ENCODE measurements at places on chromosomes 2 and 18.

DNA sequence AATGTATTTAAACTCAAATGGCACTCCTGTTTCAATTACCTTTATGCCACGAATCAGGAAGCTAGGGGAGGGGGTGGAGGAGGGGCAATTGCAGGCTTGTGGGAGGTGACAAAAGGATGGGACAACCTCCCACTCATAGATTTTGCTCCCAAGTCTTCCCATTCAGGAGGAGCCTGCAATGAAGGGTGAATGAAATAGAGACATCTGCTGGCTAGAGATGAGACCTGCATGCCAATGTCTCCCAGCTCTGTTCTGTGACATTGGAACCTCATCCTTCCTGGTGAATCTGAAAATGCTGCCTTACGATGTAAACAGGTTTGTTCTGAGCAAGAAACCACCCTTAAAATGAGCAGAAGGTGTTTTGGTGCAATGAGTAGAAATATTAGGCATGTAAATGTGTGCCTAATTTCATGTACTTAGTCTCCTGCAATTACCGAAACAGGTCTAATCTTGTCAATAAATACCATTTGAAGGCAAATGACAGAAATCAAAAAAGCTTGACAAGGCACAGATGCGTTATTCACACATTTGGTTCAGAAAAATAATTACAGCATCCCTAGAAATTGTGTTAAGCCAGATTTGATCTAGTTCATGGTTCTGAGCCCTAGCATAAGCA lies 2.7 kb upstream of the PID1 start:
- peak; percentile 18 for DNase-seq

DNA sequence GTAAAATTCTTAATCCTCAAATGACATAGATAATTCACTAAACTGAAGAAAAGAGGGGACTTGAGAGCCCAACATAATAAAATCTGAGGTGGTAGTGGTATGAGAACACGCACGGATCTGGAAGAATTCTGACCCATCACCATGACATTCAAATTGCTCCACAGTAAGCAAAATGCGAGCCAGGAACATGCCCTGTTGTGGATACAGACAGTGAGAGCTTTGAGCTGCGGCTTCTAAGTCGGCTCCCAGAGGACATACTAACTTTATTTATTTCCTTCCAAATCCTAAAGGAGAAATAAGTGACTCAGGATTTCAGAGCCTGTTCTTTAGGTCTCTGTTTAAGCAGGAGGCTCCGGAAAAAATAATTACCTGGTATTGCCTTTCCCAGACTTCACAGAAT lies 143.4 kb upstream of the SMAD7 start:
- no peak for DNase-seq

- peak; percentile 50 for DNase-seq
These were observed 43.0 kb downstream of the MALT1 start for GRCh38 chr18:58714259-58714658.

GRCh38 chr2:125745514-125745913 lies 910.4 kb upstream of the GYPC start:
- DNase-seq: no peak

GRCh38 chr2:82494739-82495138 lies 1964.3 kb downstream of the SUCLG1 start:
- no peak for DNase-seq

DNA sequence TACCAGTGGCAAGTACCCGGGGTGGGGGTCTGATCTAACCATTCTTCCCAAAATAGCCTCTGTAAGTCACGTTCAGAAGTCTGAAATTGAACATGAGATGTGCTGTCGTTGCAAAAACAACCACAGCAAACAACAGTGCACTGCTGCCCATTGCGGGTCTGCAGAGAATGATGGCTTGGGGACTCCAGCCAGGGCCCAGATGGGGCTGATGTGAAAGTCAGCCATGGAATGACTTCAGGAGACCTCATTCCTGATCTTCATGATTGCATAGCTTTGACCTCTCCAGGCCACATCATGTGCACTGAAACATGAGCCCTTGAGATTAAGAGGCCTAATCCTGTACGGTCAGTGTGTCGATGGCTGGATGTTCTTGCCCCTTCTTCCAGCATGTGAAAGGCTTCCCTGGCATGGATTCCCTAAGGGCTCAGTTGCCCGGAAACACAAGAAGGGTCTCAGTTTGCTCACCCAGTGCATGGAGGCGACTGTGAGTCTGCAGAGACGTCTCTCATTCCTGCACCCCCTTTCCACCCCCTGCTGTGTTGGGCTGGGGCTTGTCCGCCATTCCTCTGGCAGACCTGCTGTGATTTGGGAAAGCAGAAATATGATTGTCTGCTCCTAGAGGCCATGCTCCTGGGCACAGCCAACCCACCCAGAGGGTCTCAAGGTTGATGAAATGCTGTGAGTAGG lies 191.6 kb downstream of the SEPTIN10 start:
- DNase-seq: no peak

Data from CD4-positive, alpha-beta T cell treated with Interleukin-4 for 4 hours (primary cell).